ENCODE measurements at places on chromosomes 3 and 15.

GRCh38 chr3:195708626-195709481, 11.9 kb upstream of the MUC20 start:
- no peak for DNase-seq

DNA sequence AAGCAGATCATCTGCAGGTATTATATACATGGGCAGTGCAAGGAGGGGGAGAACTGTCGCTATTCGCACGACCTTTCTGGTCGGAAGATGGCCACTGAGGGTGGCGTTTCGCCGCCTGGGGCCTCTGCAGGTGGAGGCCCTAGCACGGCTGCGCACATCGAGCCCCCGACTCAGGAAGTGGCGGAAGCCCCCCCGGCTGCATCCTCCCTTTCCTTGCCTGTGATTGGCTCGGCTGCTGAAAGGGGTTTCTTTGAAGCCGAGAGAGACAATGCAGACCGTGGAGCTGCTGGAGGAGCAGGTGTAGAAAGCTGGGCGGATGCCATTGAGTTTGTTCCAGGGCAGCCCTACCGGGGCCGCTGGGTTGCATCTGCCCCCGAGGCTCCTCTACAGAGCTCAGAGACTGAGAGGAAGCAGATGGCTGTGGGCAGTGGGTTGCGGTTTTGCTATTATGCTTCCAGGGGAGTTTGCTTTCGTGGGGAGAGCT, 639 bp downstream of the MKRN3 start:
- peak; percentile 74 for DNase-seq

GRCh38 chr3:104717828-104718196, 648.9 kb upstream of the ALCAM start:
- DNase-seq = no peak

DNA sequence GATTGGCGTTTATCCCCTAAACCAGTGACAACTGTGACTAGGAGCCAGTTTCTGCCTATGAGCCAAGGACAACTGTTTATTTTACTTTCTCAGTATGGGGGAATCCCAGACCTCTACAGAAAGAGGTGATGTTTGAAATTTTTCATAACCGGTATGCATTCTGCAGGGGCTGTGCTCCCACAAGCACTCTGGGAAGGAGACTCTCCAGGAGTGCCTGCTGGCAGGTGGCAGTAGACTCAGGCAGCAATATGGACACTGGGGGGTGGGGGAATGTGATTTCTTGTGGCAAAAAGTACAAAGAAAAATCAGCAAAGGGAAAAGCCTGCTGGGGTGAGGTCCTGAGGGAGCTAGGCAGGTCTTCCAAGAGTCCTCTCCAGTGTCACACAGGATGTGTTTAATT, 5.9 kb downstream of the TGM4 start:
- DNase-seq = no peak

DNA sequence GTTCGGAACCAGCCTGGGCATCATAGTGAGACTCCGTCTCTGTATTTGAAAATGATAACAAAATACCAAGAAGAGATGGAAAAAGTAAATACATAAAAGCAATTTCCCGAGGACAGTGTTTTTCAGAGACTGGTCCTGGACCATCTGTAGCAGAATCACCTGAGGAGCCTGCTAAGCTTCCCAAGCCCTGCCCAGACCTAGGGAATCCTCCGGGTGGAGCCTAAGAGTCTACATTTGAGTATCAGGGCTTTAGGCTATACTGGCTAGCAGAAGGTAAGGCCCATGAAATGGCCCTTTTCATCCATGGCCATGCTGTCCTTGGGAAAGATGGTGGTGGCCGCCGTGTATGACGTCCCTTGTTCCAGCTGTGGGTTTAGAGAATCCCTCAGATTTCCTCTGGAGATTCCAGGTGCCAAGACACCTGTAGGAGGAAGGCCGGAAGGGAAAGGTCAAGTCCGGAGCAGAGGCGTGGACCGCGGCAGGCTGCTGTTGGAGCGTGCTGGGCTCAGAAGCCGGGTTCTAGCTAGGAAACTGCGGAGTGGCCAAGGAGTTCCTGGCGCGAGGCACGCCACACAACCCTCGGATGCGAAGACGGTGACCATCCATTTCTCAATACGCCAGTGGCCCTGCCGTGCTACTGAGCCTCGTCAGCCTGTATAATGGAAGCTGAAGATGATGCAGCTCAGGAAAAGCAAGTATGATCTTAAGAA, 50.9 kb downstream of the TMEM44 start:
- no peak for DNase-seq

DNA sequence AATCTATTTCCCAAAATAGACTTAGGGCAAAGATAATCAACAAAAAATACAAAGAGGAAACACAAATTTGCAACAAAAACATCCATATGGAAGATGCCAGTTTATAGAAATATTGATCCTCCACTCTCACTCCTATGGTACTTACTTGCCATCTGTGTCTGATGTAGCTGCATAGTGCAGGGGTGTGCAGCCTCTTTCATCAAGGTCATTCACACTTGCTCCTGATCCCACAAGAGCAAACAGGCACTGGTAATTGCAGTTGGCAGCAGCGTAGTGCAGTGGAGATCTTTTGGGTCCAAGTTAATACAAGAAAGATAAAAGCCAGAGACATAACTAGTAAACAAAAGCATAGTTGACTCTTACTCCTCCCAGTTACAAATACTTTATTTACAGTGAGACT, 90.0 kb downstream of the ANKRD28 start:
- DNase-seq = no peak

DNA sequence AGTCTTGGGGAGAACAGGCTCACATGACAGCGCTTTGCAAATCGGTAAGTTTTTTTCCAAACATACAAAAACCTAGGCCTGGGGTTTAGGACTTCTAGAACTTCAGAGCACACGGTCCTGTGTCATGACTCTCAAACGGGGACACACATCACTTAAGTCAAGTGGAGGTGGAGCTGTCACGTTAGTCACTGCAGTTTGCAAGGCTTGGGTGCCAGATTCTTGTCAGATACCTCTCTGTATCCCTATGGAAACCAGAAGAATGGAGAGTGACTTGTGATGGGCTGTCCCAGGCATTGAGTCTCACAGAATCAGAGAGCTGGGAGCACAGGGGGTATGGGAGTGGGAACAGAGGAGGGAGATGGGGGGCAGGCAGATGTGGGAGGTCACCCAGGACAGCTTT, 64.8 kb downstream of the DUT start:
- no peak for DNase-seq

DNA sequence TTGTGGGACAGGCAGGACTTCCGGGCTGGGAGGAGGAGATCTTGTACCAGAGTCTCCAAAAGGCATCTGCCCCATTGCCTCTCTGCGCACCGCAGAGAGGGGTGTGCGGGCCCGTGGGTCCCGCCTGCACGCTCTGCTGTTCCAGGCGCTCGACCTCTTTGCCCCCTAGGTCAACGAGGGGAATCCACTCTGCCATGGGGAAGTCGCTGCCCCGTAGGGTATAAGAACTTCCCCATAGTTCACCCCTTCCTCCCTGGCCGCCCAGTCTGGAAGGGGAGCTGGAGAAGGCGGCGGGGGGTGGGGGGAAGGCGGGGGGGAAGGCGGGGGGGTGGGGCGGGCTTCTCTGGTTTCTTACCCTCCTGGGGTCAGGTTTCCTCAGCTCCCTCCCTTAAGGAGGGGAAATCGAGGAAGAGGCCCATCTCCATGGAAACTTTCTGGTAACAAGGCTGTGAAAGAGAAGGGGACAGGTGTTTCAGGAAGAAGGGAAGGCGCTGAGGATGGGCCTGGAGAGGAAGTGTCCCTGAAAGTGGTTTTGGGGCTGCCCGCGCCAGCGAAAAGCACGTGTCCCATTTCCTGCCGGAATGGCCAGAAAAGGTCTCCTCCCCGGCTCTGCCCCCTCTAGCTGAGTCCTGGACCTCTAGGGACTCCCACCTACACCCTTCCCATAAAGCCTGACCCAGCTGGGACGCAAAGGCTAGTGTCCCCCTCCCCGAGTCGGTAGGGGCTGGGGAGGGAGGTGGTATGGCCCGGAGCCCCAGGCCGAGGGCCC, 27.5 kb downstream of the NR1I2 start:
- no peak for DNase-seq

DNA sequence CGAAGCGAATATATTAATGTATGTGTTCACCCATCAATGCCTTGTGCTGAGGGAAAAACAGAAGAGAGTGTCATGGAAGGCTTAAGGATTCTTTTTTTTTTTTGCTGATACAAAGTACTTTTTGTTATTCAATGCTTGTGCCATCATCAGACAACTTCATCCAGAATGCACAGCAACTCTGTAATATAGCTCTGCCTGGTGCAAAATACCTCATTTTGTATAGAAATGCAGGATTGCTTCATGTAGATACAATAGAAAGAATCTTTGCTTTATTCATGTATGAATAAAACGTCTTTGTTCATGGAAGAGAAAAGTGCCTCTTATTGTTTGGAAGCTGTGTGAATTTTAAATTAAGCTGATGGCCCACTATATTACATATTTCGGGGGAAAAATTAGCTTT, 62.9 kb downstream of the SH3GL3 start:
- no peak for DNase-seq

DNA sequence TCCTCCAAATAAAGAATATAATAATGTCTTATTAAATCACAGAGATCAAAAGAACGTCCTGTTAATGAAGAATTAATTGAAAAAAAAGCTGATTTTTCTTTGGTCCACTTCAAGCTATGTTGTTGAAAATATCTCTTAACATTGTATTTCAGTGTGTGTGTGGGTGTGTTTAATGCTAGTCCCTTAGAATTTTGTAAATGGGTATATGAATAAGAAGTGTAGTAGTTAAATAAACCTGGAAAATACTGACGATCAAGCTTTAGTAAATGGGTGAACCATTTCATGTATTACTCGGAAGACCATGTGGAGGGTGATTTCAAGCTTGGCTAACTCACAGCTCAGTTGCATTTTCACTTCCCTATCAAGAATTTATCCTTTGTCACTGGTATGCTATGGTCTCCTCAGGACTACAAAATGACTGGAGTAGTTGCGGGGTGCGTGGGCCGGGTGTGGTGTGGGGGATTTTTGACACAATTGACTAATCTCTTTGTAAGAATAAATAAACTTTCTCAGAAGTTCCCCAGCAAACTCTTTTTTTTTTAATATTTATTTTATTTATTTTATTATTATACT, 586.4 kb downstream of the GRM7 start:
- DNase-seq = no peak

DNA sequence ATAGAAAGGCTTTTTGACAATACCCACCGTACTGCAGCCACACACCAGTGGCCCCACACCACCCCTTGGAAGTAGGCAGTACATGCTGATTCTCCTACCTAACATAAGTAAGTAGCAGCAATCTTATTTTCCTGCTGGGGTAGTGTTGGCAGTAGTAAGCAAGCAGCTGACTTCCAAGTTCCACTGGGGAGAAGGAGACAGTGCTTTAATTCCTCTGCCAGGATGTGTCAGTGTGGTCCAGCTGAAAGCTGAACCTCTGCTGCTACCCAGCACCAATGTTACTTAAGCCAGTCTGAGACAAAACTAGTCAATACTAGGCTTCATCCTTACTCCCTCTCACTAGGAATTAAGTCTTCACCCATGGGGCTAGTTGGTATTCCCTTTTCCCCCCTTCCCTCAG, 74.7 kb downstream of the DZIP3 start:
- DNase-seq = no peak

GRCh38 chr3:14280326-14280725, 101.7 kb downstream of the LSM3 start:
- DNase-seq = no peak

- no peak for DNase-seq
Measured at GRCh38 chr15:33837294-33837693, 131.0 kb upstream of the CHRM5 start.

GRCh38 chr3:195601382-195601781, 17.6 kb upstream of the APOD start:
- DNase-seq = no peak

DNA sequence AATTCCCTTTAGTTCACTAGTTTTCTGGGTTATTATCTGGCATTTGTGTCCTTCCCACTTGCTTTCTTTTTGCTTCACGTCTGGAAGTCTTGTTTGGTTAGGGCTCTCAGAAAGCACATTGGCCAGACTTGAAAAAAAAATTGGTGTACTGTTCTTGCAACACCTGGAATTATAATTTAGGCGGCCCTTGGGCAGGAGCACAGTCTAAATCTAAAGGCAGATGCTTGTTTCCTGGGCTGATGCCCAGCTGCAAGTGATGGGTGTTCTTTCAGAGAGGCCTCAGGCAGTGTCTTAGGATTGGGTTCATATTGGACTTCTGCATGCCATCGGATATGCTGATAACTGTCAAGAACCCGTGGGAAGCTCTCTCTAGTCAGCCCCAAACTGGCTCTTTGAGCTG, 521.5 kb downstream of the PDCD6IP start:
- no peak for DNase-seq

DNA sequence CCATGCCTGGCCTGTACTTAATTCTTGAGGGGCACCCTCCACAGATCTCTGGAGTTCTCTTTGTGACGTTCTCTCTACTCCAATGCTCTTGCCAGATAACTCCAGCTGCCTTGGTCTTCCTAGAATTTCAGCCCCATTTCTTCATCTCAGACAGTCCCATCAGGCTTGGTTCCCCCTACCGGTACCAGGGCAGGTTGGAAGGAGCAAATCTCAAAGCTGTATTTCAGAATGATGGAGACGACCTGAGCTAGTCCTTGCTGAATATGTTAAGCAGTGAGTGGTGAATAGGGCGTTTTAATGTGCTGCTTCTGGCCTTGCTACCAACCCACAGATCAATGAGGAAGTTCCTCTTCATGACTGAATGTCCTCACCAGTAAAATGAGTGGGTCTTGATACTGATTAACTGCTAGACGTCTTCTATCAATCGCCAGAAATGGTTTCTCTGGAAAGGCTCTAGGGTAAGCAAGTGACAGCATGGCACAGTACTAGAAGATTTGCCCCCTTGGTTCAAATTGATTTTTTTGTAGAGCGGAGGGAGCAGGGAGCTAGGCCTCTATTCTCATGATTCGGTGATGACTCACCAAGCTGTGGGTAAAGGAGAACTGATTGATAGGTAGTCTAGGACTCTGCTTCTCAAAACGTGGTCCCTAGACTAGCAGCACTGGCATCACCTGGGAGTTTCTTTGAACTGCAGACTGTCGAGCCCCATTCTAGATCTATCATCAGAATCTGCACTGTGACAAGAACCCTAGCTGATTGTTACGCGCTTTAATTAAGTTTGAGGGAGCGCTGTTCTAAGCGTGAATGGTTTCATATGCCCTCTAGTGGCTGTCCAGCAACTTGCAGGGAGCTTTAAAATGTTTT, 67.8 kb downstream of the UBP1 start:
- DNase-seq = peak; percentile 49

DNA sequence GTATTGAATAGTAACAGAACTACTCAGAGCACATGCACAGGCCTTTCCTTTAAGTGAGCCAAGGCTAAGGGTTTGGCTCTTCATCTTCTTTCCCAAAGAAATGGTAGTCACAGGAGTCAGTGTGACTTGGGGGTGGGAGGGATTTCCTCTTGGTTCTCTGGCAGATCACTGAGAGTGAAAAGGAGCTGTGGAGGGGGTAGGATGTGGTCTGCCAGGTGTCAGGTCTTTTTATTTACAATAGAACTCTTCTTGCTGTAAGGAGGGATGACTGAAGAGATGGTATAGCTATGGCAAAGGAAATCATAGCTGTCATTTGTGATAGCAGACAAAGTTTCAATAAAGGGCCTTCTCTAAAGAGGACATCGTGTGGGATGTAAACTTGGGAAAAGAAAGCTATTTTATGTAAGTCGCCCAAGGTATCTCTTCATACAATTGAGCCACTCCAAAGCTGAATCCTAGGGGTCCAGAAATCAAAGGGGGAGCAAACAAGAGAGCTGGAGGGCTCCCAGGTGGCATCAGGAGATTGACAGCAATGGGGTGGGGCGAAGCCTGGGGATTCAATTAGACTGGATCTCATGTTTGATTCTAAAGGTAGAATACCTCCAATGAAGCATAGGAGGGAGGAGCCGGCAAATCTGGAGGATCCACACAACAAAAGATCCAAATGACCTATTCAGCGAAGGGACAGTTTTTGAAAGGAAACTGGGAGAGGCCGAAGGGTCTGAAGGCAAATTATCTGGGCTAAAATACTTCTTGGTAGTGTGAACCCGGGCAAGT, 20.0 kb upstream of the CHD2 start:
- no peak for DNase-seq

- DNase-seq = no peak
Measured at GRCh38 chr15:56207092-56207491, 36.6 kb downstream of the RFX7 start.
